Activated naive CD4-positive, alpha-beta T cell (primary cell): ENCODE measurements at places on chromosomes 3 and 15.

DNA sequence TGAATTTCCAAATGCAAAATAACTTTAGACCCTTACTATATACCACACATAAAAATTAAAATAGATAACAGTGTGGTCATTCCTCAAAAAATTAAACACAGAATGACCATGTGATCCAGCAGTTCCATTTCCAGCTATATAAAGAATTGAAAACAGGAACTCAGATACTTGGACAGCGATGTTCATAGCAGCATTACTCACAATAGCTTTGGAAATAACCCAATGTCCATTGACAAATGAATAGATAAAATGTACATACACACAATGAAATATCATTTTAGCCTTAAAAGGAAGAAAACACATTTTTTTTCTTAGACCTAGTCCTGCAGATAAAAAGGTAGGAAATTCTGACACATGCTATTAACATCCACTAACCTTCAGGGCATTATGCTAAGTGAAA, 26.7 kb downstream of the RAD51 start:
- no peak for DNase-seq

GRCh38 chr3:58198804-58199203, 12.0 kb downstream of the DNASE1L3 start:
- no peak for DNase-seq

DNA sequence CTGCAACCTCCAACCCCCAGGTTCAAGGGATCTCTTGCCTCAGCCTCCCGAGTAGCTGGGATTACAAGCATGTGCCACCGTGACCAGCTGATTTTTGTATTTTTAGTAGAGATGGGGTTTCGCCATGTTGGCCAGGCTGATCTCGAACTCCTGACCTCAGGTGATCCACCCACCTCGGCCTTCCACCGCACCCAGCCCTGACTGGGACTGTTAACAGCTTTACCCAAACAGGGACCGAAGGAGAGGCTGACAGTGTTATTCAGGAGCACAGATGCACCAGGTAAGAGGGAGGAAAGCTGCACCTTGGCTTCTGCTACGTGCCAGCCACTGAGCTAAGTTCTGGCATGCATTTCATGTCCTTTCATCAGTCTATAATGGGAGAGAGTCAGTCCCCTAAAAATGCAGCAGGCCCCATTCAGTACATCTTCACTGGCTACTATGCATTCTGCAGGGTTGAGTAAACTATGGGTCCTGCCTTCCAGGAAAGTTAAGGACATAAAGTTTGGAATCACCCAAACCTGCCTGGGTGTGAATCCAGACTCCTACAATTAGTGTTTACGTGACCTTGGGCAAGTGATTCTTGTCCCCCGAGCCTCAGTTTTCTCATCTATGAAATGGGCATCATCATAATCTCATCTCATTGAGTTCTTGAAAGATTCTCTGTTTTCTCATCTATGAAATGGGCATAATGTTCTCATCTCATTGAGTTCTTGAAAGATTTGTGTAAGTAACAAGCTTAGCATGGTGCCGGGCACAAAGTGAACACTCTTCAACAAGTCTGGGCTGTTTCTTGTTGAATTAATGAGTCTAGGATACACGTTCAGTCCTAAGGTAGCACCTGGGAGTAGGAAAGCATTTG, 82.2 kb downstream of the CPN2 start:
- DNase-seq = no peak

GRCh38 chr3:170753421-170754310, 116.3 kb downstream of the RPL22L1 start:
- DNase-seq = no peak

DNA sequence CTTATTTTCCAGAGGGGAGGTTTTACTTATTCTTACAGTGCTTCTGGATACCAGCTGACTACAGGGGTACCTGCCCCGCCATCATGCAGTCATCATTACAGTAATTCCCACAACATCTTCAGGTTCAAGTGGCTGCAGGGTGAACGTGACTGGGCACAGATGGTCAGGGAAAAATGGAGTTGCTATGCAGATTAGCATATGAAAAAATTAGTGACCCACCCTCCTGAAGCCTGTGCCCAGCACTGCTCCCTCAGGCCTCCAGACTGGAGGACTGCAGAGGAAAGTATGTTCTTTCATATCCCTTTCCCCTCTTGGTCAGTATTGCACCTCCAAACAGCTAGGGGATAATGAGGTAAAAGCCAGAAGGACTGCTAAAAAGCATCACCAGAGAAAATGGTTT, 937.9 kb downstream of the TUSC7 start:
- DNase-seq = no peak

DNA sequence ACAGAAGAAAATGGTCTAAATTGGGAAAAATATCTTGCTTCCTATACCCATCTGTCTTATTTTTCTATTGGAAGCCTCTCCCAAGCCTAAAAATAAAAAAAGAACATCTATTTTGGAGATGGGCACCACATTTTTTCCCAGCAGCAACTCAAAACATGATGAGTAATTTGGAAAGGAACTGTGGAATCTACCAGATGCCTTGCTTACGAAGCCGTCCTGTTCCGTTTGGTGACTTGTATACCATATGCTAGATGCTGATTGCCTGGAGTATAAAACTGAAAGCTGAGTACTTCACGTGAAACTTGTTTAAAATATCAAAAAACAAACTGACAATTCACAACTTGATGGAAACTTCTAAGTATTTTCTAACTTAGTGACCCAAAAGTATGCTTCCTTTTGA, 491.0 kb downstream of the ROBO2 start:
- no peak for DNase-seq

GRCh38 chr3:128933922-128934253, 54.5 kb downstream of the ACAD9 start:
- DNase-seq = no peak

GRCh38 chr15:87901926-87902690, 354.4 kb downstream of the NTRK3 start:
- no peak for DNase-seq

GRCh38 chr3:137012097-137012501, 54.3 kb downstream of the IL20RB start:
- DNase-seq = no peak

GRCh38 chr15:41981371-41982132, 9.2 kb upstream of the EHD4 start:
- DNase-seq = no peak

GRCh38 chr15:98844261-98844660, 163.3 kb downstream of the PGPEP1L start:
- no peak for DNase-seq

DNA sequence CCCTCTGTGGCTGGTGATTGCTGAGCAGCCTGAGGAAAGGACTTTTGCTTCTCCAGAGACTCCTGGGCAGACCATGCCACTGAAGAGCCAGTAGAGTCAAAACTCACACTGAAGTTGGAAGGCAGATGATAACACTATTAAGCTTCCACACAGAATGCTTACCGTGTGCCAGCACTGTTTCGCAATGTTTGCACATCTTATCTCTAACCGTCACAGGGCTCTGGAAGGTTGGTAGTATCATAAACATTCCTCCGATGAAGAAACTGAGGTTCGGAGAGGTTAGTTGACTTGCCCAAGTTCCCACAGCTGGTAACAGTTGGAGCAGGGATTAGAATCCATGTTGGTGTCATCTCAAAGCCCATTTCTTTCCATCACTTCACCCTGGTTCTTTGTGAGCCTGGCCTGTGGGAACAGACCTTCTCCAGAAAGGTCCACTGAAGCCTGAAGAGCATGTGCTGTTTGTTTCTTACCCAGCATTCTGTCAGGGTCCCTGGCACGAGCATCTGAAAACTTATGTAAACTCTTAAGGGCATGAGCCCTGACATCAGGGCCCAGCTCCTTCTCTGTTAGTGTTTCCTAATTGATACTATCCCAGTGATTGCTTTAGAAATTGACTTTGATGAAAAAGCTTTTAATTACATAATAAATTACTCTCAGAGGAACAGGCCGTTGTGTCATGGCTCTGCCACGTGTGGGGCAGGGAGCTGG, 77.0 kb upstream of the PRR23C start:
- DNase-seq = no peak

- DNase-seq = no peak
Measured at GRCh38 chr3:43032646-43033628, 53.8 kb downstream of the GASK1A start.

DNA sequence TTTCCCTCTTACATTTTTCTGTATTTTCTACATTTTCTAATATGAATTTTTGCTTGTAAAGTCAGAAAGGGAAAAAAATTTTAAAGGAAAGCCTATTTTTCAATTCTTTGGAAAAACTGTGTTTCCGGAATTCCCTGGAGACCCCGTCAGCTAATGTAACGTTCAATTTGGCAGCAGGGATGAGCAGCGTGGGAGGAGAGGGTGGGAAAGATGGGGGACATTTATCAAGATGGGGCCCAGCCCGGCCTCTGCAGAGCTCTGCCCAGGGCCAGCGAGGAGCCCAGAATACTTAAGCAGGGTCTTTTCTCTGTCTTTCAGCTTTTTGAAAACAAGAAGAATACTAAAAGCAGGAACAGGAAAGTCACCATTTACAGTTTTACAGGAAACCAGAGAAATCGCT, 129.0 kb downstream of the LRRK1 start:
- DNase-seq = no peak

DNA sequence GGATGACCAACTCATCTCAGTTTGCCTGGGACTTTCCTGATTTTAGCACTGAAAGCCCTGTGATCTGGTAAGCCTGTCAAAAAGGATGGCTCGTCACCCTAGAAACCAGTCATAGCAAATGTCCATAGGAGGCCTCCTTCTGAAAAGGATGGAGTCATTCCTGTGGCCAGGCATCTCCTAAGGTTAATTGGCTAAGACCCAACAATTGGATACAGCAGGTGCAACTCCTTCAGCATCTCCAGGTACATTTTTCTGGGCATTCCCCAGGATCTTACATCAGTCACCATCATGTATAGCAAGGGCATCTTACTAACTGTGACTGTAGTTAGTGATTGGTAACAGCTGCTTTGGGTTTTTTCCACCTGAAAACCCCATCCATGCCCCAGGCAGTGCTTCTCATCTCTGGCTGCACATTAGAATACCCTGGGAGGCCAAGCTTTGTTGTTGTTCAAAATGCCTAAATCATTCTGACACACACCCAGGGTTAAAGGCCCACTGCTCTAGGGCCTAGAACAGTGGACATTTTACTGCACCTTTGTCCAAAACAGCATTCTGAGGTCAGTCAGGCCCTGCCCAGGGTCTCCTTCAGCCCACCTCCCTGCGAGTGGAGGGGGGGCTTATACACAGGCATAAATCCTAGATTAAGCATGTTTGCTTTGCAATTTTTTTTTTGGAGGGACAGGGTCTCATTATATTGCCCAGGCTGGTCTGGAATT, 28.3 kb upstream of the GALNT15 start:
- no peak for DNase-seq

DNA sequence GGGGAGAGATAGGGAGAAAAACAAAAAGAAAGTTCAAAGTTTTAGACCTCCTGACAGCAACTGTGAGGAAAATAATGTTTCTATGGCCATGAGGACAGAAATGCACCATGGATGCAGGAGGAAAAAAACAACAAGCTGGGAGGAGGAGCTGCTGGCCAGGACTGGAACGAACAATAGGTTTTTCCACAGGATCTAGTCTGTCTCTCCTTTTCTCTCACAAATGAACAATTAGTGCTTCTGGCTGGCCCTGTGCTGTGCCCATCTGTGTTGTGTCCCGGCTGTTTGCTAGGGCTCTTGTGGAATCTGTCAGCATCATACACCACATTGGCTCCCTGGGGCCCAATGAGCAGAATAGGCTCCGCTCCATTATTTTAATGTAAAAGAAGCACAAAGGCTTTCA, 15.2 kb downstream of the GK5 start:
- DNase-seq = no peak

DNA sequence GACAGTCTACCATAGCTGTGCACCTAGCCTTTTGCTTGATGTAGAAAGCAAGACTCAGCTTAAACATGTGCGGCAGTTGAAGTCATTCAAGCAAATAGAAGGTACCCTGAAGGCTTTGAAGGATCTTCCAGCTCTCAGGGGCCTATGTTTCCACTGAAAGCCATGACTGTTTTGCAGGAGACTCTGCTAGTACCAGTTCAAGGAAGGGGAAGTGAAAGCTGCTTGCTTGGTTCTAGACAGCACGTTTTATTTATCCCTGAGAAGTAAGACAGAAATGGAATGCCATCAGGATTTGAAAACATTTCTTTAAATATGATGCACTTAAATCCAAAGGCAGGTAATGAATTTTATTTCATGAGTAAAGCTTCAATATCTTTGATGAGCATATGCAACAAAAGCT, 311.4 kb downstream of the PDCD6IP start:
- no peak for DNase-seq

- no peak for DNase-seq
Measured at GRCh38 chr3:45055411-45056143, 29.5 kb downstream of the CLEC3B start.

GRCh38 chr3:196227629-196228493, 11.5 kb downstream of the SLC51A start:
- no peak for DNase-seq

DNA sequence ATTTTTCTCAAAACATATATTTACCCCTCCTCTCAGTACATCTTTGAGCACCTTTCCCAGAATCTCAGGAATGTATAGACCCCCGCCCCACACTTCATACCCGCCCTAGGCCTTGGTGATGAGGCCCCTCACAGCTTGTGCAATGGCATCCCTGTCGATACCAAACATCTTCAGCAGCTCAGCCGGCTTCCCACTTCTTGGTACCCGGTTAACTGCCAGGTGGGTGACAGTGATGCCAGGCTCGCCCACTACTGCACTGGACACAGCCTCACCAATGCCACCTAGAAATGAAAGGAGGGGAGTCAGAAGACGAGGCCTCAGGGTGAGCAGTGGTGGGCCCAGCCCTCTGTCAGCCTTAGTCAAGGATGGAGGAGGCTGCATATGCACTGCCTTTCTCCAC, 30.2 kb downstream of the TKT start:
- no peak for DNase-seq

GRCh38 chr15:68420186-68420684, 11.7 kb downstream of the ITGA11 start:
- DNase-seq = no peak

- DNase-seq = no peak
Measured at GRCh38 chr3:43995547-43996378, 245.9 kb upstream of the TOPAZ1 start.

DNA sequence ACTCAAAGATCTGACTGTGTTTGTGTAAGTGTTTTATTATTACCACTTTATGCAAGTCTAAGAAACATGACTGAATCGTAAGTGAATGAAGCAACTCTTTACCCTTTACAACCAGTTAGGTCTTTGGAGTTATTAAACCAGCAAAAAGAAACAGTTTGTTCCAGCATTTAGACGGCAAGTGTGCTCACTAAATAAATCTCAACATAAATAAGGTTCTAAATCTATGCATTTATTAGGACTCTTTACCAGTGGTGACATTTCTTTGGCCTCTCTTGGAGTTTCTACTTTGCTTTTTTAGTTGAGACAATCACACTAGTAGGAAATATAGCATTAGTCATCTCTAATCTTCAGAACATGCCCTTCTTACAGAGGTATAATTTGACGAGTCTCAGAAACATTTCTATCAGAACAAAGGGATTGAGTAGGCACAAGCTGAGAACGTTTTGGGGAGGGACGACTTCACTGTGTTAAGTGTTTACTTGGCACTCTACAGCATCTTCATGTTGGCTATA, 739.9 kb upstream of the NR2F2 start:
- no peak for DNase-seq

GRCh38 chr3:65538101-65538500, 500.6 kb downstream of the MAGI1 start:
- DNase-seq = no peak

- DNase-seq = no peak
Measured at GRCh38 chr15:77017091-77017660, 22.2 kb downstream of the PSTPIP1 start.
